ENCODE measurements at places on chromosomes 12 and 14.

DNA sequence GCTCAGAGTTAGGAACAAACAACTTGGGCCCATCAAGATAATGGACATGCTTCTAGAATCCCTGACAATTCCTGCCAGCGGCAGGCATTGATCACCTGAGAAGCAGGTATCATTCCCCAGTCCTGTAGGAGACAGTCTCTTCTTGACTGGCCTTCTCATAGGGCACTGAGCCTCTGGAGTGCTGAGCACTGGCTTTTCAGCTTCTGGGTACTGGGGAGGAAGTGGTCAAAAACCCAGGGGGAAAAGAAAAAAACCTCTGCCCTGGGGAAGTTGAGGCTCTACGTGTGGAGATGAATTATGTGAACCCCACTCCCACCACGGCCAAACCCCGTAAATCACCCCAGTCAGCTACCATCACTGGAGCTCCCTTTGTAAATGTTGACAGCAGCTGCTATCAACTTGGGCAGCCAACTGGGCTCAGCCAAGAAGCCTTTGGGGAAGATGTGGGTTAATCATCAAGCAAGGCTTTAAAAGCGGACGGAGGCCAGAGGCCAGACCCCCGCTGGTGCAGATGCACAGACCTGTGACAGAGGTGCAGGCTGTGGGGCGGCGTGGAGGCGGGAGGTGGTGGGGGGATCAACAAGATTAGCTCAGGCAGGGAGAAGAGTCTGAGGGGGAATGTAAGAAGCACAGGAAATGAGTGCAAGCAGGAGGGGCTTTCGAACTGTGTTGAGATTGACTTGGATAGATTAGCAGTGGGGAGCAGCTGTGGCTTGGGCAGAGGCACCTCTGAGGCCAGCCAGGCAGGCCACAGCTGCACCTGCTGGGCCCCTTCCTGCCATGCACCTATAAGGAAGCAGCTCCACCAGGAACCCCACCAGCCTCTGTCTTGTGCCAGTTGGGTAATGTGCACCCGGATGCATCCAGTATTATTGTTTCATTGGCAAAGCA, 105.4 kb upstream of the HIF1A start:
- DNase-seq: peak; percentile 78

- DNase-seq: no peak
Observed at GRCh38 chr12:56208006-56208405, 13.7 kb downstream of the RNF41 start.

DNA sequence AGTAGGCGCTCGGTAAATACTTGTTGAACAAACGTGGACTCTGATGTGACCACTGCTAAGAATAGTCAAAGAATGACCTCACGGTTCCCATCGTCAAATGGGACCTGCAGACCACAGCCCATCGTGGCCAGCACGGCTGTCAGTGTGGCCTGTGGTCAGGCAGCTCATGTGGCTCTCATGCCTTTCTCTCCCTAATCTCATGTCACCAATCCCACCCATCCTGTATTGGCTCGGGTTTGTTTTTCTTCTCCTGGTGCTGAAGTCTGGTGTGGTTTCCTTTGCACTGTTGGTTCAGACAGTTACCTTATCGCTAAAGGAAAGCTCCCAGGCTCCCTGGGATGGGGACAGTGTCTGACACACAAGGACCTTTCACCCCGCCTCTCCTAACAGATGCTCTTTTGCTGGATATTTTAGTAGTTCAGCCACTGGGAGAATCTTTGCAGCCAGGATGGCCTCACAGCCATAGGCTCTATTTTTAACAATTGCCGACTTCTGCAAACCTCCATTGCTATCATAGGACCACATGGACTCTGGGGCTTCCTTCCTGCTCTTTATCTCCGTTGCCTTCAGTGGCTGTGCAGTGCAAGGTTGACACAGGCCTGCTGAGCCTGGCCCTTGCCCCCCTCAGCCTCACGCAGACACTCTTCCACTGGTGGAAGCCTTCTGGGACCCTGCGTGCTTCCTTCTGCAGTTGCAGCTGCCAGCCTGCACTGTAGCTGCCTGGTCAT, 293.1 kb upstream of the FKBP4 start:
- DNase-seq: no peak

DNA sequence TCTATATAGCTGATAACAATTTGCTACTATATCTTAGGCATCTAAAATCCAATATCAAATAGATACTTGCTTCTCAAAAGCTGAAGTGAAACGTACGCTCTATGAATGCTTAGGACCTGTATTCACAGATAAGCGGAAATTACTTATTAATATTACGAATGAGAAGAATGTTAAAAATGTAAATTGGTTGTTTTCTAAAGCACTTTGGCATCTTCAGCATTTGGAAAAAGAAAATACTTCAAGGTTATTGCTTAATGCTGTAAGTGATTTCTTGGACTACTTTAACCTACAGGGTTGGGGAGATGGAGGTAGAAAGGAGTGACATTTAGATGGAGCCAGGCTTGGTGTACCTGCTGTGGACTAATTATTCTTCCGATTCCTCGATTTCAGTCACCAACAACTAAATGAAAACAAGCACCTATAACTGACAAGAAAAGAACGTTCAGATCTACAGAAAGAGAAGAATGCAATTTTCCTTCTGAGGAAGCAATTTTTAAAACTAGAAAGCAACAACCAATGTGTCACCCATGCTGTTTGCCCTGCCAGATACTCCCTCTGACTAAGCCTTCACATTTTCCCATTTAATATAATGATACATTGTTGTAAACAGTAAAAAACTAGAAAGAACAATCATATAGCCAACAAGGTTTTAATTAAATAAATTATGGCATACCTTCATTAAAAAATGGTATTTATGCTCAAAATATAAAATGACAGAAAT, 49.3 kb downstream of the SLC25A21 start:
- no peak for DNase-seq

DNA sequence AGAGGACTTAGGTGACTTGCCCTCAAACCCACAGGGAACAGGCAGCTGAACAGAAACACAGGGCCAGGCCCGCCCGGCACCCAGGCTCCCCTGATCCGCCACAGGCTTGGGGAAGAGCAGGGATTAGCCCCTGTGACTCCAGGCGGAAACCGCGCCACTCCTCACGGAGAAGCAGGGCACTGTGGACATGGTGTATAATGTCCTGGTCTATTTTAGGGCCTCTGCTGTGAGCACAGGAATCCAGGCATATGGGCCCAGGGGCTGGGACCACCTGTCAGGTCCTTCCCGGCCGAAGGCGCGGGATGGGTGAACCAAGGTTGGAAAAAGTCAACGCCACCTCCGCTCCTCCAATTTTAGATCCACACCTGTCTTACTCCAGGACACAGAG, 34.6 kb upstream of the MEG3 start:
- no peak for DNase-seq

- DNase-seq: peak; percentile 19
Observed at GRCh38 chr12:63103494-63104131, 47.4 kb downstream of the AVPR1A start.

DNA sequence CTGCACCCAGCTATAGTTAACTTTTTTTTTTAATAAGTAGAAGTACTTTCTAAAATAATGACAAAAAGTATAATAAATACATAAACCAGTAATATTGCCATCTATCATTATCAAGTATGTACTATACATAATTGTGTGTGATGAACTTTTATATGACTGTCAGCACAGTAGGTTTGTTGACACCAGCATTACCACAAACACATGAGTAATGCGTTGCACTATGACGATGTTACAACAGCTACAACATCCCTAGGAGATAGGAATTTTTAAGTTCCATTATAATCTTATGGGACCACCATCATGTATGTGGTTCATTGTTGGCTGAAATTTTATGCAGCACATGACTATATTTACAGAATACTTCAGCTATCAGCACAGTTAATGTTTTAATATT, 62.9 kb upstream of the VSX2 start:
- DNase-seq: no peak

- DNase-seq: no peak
Observed at GRCh38 chr12:124928095-124928911, 13.9 kb upstream of the UBC start.

GRCh38 chr12:109752117-109753053, 38.8 kb downstream of the FAM222A start:
- DNase-seq: no peak

GRCh38 chr12:77133566-77133965, 68.2 kb upstream of the E2F7 start:
- DNase-seq: peak; percentile 42

DNA sequence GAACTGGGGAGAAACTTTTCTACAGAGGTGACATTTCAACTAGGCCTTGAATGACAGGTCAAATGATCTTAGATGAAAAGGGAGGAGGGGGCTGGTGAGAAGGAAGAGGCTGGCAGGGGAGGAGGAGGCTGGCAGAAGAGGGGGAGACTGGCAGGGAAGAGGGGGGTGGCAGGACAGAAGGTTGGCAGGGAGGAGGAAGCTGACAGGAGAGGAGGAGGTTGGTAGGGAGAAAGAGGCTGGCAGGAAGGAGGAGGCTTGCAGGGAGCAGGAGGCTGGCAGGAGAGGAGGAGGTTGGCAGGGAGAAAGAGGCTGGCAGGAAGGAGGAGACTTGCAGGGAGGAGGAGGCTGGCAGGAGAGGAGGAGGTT, 63.4 kb upstream of the PPP4R3A start:
- DNase-seq: no peak

GRCh38 chr14:49977126-49977841, 84.4 kb downstream of the ARF6 start:
- DNase-seq: peak; percentile 48

DNA sequence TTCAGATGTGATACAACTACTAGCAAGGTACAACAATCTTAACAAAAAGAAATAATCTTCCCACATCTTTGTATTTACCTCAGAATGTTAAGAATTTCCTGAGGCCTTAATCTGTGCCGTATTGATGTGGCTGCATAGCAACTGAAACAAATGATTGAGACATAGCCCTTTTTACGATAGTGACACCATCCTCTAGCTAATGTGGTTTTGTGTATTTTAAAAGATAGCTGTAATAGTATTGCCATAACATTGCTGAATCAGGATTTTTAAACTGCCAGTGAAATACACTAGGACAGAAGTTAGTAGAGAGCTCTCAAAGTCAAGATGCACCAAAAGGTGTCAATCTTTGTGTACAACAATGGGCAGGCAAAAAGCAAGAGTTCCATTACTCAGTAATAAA, 11.9 kb downstream of the NPAS3 start:
- peak; percentile 41 for DNase-seq

GRCh38 chr14:97718886-97719442, 921.8 kb downstream of the VRK1 start:
- no peak for DNase-seq

- DNase-seq: no peak
Observed at GRCh38 chr12:26746121-26746714, 86.8 kb downstream of the ITPR2 start.

GRCh38 chr12:115801871-115802270, 475.6 kb downstream of the MED13L start:
- DNase-seq: no peak

DNA sequence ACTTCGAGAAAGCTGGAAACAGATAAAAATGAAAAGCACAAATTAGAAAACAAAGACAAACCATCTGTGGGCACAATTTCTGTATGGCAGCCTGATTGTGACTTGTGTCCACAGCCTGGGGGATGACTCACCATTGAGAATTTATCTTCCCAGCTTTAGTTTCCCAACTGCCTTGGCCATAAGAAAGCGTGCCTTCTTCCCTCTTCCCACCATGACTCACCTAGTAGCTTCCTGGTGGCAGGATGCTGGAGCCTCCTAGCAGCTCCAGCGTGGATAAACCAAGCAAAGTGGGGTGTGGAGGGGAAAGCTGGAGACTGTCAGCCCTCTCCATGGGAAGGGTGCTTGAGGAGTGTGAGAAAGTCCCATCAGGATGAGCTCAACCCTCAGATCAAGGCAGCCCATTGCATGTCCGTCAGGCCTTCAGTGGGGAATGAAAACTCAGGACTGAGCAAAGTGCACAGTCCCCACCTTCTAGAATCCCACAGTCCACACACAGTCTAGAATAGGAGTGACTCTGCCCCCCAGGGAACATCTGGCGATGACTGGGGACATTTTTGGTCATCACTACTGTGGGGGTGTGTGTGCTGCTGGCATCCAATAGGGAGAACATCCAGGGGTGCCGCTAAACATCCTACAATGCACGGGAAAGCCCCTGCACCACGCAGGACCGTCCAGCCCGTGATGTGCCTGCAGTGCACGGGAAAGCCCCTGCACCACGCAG, 22.4 kb upstream of the SERPINA6 start:
- DNase-seq: no peak

- DNase-seq: no peak
Observed at GRCh38 chr12:112602150-112602549, 183.4 kb downstream of the PTPN11 start.

- DNase-seq: no peak
Observed at GRCh38 chr12:122740351-122740750, 9.7 kb upstream of the HCAR1 start.

- no peak for DNase-seq
Observed at GRCh38 chr12:49982246-49983087, 9.7 kb downstream of the AQP6 start.

- peak; percentile 54 for DNase-seq
Observed at GRCh38 chr14:64800000-64800399, 79.7 kb downstream of the SPTB start.

DNA sequence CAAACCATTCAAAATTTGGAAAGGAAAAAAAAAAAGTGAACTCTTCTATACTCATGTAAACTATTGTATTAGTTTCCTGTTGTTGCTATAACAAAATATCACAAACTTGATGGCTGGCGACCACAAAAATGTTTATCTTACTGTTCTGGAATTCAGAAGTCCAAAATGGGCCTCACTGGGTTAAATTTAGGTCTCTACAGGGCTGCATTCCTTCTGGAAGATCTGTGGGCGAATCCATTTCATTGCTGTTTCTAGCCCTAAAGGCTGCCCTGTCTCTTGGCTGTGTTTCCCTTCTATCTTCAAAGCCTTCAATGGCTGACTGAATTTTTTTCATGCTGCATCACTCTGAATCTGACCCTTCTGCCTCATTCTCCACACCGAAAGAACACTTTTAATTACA, 105.1 kb upstream of the NAV3 start:
- no peak for DNase-seq

DNA sequence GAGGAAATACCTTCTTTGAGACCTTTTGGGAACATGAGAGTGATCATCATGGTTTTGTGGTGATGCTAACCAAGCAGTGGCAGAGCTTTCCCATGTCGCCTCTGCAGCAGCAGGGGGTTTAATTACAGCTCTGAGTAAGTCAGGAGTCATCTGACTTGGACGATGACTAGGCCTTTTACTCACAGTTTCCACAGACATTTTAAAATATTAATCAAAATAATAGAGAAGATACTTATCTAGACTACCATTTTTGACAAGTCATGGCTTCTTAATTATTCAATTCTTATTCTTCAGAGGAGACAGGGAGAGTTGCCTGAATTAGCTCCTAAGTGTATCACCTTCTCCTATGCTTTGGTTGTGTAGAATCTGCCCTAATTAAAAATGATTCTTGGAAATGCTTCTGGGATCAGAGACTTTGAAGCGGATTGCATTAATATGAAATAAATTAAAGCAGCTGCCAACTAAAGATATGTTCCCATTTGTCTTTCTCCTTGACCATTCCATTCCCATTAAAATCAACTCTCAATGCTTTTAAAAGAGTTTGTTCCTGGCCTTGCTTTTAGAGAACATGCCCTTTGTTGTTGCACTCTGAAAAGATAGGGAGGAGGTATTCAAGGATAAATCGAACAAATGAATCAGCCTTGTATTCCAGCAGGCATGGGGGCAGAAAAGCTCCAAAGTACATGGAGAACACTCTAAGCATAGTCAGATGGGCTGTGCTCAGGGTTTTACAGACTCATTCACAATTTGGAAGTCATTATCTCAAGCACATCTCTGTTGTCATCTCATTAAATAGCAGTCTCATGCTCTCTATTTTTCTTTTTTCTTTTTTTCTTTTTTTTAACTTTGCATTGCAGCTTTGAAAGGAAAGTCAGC, 7.7 kb upstream of the IFNG-AS1 start:
- DNase-seq: no peak

All from Jurkat, Clone E6-1 (cell line).